ENCODE measurements at places on chromosomes 1 and 21. TPM values are rescaled to one million over a fixed set of nuclear protein-coding genes. Genes with fewer than 3 reads are reported as not detected.
A peak's percentile ranks its signal among the peaks of the same experiment; 100 is the strongest.

Gene FAM163A
- total RNA-seq = not detected

Gene ARTN
- 5.4 TPM for total RNA-seq

GRCh38 chr1:231842441-231842840, 215.9 kb downstream of the DISC1 start:
- no peak overlapping the region for H3K4me3 ChIP-seq
- H3K27me3 ChIP-seq = no peaks in the 10 kb centered on the region
- DNase-seq = no peak
- H3K4me1 ChIP-seq = peaks cover 3% of the 10 kb centered on the region

Gene TNFSF4
- total RNA-seq = 14.7 TPM

GRCh38 chr21:46646541-46647154, 11.2 kb downstream of the PRMT2 start:
- H3K4me3 ChIP-seq = no peak overlapping the region
- peaks cover 4% of the 10 kb centered on the region for H3K36me3 ChIP-seq
- no peak overlapping the region for H3K27ac ChIP-seq

DNA sequence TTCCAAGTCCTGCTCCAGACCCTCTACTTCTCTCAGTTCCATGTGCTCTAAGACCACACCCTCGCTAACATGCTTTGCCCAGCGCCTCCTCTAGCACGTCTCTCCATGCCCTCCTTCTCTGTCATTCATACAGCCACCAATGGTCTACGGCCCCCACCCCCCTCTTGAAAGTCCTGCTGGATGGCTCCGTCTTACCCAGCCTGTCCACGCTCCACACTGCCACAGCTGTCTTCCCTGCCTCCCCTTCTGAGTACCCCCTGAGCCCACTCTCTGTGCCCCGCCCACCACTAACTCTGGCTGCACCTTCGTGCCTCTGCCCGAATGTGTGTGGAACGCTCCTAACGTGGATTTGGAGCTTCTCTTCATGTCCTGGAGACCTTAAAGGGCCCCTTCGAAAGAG, 244.6 kb downstream of the TRABD2B start:
- DNase-seq = no peak
- H3K4me1 ChIP-seq = peaks cover 11% of the 10 kb centered on the region
- H3K4me3 ChIP-seq = no peak overlapping the region
- H3K36me3 ChIP-seq = no peaks in the 10 kb centered on the region
- H3K27ac ChIP-seq = peak overlapping the region; percentile 33

GRCh38 chr21:38955495-38955894, 149.8 kb downstream of the ETS2 start:
- H3K4me3 ChIP-seq = no peak overlapping the region
- H3K27me3 ChIP-seq = peaks cover 12% of the 10 kb centered on the region
- no peak overlapping the region for H3K27ac ChIP-seq
- H3K4me1 ChIP-seq = peaks cover 4% of the 10 kb centered on the region
- DNase-seq = no peak
- no peaks in the 10 kb centered on the region for H3K36me3 ChIP-seq

Gene CD1B
- not detected for total RNA-seq

GRCh38 chr1:183864611-183865010, 59.7 kb downstream of the RGL1 start:
- no peaks in the 10 kb centered on the region for H3K27me3 ChIP-seq
- no peak for DNase-seq
- H3K27ac ChIP-seq = no peak overlapping the region
- no peak overlapping the region for H3K4me3 ChIP-seq
- no peaks in the 10 kb centered on the region for H3K36me3 ChIP-seq

Gene BRINP2
- total RNA-seq = 2.3 TPM

DNA sequence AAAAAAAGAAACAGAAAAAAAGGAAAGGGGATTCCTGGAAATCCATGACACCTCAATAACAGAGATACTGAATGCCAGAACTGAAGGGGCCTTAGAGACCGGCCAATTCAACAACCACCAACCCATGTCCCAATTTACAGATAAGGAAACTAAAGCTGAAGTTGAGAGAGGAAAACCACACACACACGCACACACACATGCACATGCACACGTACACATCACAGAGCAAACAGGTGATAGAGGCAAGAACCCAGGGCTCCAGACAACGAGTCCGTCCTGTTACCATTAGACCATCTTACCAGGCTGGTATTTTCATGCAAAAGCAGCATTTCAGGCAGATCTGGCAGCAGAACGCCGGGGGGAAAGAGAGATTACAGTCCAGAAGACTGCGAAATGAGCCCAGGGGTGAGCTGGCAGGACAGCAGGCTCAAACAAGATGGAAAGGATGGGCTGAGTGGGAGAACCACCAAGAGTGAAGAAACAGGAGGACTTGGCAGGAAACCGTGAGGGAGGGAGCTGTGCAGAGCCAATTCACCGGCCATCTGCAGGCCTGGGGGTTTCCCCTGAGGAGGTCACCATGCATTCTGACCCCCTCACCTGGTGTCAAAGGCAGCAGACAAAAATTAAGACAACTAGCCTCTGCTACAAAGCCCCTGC, 43.5 kb downstream of the PAFAH2 start:
- H3K4me3 ChIP-seq = no peak overlapping the region
- no peaks in the 10 kb centered on the region for H3K4me1 ChIP-seq
- no peak for DNase-seq
- no peak overlapping the region for H3K27ac ChIP-seq
- no peaks in the 10 kb centered on the region for H3K27me3 ChIP-seq

Gene CATSPERE
- total RNA-seq = 0.32 TPM

Gene SEMA4A
- 44.9 TPM for total RNA-seq

Gene MMEL1
- 13.6 TPM for total RNA-seq

DNA sequence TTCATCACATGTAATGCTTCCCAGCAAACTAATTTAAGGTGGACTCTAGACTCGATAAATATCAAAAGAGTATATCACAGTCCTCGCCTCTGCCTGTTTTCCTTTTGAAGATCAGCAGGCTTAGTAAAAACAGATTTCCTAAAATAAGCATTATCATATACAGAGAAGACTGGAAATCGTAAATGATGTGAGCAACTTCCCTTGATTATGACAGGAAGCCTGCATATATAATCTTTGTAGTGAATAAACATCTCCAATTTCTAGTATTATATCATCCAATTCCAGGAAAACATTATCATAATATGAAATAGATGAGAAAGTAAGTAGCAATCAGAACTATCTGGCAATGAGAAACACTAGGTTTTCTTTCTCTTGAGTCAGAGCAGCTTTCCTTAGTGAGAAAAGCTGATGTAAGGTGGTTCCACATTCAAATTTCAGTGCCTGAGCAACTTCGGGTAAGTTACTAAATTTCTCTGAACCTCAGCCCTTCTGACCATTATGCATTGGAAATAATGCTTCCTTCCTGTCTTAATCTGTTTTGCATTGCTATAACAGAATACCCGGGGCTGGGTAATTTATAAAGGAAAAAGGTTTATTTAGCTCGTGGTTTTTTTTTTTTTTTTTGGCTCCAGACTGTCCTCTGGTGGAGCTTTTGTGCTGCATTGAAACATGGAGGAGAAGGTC, 12.6 kb upstream of the POU2F1 start:
- H3K4me3 ChIP-seq = no peak overlapping the region
- peaks cover 4% of the 10 kb centered on the region for H3K4me1 ChIP-seq
- no peaks in the 10 kb centered on the region for H3K27me3 ChIP-seq
- no peak for DNase-seq
- H3K27ac ChIP-seq = no peak overlapping the region

- no peaks in the 10 kb centered on the region for H3K4me1 ChIP-seq
- DNase-seq = no peak
- no peak overlapping the region for H3K27ac ChIP-seq
- no peaks in the 10 kb centered on the region for H3K36me3 ChIP-seq
- no peak overlapping the region for H3K4me3 ChIP-seq
Measured at GRCh38 chr1:200257235-200257634, 152.6 kb downstream of the ZNF281 start.

Gene IQGAP3
- total RNA-seq = 3.0 TPM

- no peaks in the 10 kb centered on the region for H3K36me3 ChIP-seq
- H3K27ac ChIP-seq = no peak overlapping the region
- no peak overlapping the region for H3K4me3 ChIP-seq
- H3K4me1 ChIP-seq = no peaks in the 10 kb centered on the region
- DNase-seq = no peak
- H3K27me3 ChIP-seq = no peaks in the 10 kb centered on the region
Measured at GRCh38 chr1:239563681-239564080, 177.3 kb downstream of the CHRM3 start.

GRCh38 chr1:168509875-168510791, 33.7 kb downstream of the XCL2 start:
- H3K36me3 ChIP-seq = no peaks in the 10 kb centered on the region
- no peak for DNase-seq
- H3K27me3 ChIP-seq = no peaks in the 10 kb centered on the region
- H3K4me1 ChIP-seq = no peaks in the 10 kb centered on the region

- no peaks in the 10 kb centered on the region for H3K36me3 ChIP-seq
- no peak overlapping the region for H3K27ac ChIP-seq
- DNase-seq = no peak
- no peak overlapping the region for H3K4me3 ChIP-seq
Measured at GRCh38 chr1:157774412-157774811, 2.5 kb downstream of the FCRL2 start.

GRCh38 chr1:98340511-98340910, 321.0 kb upstream of the SNX7 start:
- H3K4me1 ChIP-seq = no peaks in the 10 kb centered on the region
- H3K27me3 ChIP-seq = no peaks in the 10 kb centered on the region
- no peaks in the 10 kb centered on the region for H3K36me3 ChIP-seq
- H3K27ac ChIP-seq = no peak overlapping the region

Gene SMG7
- 60.9 TPM for total RNA-seq

- H3K36me3 ChIP-seq = no peaks in the 10 kb centered on the region
- no peaks in the 10 kb centered on the region for H3K4me1 ChIP-seq
- no peak overlapping the region for H3K27ac ChIP-seq
- DNase-seq = no peak
Measured at GRCh38 chr21:39429445-39429844, 16.1 kb downstream of the LCA5L start.

DNA sequence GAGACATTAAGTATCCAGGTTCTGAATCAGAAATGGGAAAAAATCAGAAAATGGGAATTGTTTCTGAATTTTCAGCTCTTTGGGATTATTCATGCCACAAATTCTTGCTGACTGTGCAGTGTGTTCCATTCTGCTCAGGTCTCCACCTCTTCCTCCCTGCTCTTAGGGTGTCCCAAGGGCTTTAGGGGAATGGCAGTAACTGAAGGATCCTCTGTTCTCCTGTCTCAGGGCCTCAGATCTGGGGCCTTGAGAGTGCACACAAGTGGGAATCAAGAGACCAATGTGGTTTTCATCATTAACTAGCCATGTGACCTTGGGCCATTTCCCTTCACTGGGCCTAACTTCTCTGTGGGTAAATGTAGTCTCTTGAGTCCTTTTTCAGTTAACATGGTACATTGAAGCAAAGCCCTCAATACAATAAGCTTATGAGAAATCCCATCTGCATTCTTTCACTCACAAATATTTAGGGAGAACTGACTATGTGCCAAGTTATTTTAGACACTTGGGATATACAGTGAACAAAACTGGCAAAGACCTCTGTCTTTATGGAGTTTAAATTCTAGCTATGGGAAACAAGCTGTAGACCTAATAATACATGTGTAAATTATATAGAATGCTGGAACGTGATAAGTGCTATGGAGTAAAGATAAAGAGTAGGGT, 75.7 kb upstream of the SPATA6 start:
- no peaks in the 10 kb centered on the region for H3K4me1 ChIP-seq
- no peak for DNase-seq
- H3K27ac ChIP-seq = no peak overlapping the region
- no peak overlapping the region for H3K4me3 ChIP-seq
- H3K27me3 ChIP-seq = no peaks in the 10 kb centered on the region

- no peaks in the 10 kb centered on the region for H3K36me3 ChIP-seq
- no peaks in the 10 kb centered on the region for H3K27me3 ChIP-seq
Measured at GRCh38 chr1:201267481-201268229, 15.7 kb upstream of the PKP1 start.

DNA sequence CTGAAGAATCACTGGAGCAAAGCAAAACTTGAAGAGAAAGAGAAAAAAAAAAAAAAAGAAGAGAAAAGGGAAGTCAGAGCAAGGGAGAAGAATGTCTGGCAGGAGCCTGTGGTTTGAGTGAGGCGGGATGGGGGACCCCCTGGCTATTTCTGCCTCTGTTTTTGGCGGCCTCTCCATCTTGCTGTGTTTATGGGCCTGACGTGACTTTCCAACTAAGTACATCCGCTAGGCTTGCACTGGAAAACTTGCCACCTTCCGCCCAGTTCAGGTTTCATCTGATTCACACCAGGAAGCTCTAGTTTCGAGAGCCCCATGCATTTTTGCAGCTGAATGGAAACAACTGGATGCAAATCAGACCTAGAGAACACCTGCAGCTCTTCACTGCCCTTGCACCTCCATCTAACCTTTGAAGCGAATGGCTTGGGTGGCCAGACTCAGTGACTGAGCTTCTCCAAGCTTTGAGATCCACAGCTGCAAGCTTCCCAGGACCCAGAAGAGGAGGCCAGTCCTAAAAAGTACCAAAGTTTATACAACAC, 28.0 kb downstream of the TBX15 start:
- no peak for DNase-seq
- H3K27ac ChIP-seq = no peak overlapping the region
- no peak overlapping the region for H3K4me3 ChIP-seq

Gene RABIF
- 14.5 TPM for total RNA-seq

Gene FMO2
- total RNA-seq = 6.5 TPM

- H3K27ac ChIP-seq = no peak overlapping the region
- H3K27me3 ChIP-seq = no peaks in the 10 kb centered on the region
- DNase-seq = no peak
Measured at GRCh38 chr1:118160806-118161205, 24.2 kb downstream of the SPAG17 start.

Gene JAM2
- 66.6 TPM for total RNA-seq

DNA sequence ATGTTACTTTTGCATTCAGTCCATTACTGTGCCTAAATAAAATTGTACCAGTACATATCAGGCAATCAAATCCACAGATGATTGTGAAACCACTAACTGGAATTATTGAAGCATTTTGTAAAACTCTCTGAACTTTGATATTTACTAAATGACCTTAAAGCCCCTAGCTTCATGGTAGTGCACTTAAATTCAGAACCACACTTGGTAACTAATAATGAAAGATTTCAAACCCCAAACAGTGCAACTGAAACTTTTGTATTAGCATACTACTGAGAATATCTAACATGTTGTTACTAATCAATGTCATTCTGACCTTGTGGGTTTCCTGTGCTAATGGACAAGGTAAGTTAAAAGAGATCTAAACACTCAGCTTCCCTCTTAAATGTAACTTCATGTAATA, at the start of gene CFHR3:
TSS of gene CFHR3 (plus strand) at position 238 of the 400 bp plus-strand sequence. CDS start at position 285, 47 bp downstream.
- no peak within 1 kb of the TSS for H3K27ac ChIP-seq
- H3K4me3 ChIP-seq = no peak within 1 kb of the TSS
- H3K4me1 ChIP-seq = no peaks in the 10 kb centered on the region
- no peaks in the 10 kb centered on the region for H3K36me3 ChIP-seq
